Eye (tissue), 1 donor: ENCODE measurements at places on chromosomes 3 and 15.
A peak's percentile ranks its signal among the peaks of the same experiment; 100 is the strongest.

GRCh38 chr3:170033489-170033888 lies 4.3 kb upstream of the GPR160 start:
- no peak for DNase-seq

DNA sequence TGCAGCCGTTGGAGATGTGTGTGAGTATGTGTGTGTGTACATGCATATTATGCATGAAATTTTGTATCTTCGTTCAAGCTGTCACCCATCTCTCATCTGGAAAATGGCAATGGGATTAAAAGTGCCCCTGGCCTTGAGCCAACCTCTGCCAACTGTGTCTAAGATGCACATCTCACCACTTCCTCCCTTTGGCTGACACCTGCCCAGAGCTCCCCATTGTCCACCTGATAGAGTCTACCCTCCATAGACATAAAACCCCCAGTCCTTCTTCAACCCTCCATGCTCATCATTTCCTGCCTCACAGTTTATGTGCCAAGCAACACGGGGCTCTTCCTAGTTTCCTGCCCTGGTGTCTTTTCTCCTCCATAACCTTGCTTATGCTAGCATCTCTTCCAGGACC lies 187.5 kb upstream of the HES1 start:
- DNase-seq = no peak

GRCh38 chr3:141000027-141000663 lies 51.0 kb upstream of the SPSB4 start:
- peak; percentile 87 for DNase-seq

GRCh38 chr15:57398336-57398735 lies 22.0 kb downstream of the CGNL1 start:
- no peak for DNase-seq

DNA sequence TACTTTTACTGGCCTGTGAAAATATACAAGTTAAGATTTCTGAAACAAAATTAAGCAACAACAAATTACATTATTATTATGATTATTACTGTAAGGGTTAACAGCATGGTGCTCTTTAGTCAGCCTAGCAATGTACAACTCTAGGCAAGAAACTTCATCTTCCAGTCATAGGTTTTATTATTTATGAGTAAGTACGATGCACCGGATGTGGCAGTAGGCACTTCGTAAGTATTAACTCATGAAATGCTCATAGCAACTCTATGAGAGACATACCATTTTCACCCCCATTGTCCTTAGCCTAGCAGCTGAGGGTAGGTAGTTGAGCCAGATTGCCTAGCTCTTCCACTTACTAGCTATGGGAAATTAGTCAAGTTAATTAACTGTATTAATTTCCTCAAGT lies 68.0 kb upstream of the PTPRG start:
- no peak for DNase-seq

DNA sequence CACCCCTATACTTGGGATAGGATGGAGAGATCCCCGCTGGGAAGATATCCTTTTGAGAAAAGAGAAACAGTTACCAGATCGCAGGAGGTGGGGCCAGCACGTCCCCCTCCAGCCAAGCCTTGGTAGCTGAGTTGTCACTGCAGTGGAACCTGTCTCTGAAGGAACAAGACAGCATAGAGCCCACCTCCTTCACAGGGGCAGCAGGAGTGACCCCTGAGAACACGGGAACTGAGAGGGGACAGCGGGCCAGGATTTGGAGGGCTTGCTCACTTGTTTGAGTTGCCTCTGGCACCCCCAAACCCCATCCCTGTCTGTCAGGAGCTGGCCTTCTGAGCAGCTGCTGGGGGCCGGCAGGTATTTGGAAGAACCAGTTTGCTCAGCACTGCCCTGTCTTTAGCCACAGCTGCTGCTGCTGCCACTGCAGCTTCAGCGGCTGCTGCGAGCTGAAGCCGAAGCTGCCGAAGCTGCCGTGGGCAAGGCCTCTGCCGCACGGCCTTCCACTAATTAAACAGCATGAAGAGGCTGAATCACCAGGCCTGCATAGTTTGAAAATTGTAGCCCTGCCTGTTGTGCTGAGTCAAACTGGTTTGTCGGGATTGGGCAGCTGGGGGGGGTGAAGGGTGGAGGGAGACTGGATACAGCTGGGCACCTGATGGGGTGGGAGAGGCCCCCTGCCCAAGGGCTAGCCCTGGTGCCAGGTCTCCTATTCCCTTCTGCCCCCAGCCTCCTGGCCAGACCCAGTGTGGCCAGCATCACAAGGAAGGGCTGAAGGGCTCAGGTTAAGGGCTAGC lies 4.0 kb downstream of the EPHB3 start:
- peak; percentile 78 for DNase-seq

DNA sequence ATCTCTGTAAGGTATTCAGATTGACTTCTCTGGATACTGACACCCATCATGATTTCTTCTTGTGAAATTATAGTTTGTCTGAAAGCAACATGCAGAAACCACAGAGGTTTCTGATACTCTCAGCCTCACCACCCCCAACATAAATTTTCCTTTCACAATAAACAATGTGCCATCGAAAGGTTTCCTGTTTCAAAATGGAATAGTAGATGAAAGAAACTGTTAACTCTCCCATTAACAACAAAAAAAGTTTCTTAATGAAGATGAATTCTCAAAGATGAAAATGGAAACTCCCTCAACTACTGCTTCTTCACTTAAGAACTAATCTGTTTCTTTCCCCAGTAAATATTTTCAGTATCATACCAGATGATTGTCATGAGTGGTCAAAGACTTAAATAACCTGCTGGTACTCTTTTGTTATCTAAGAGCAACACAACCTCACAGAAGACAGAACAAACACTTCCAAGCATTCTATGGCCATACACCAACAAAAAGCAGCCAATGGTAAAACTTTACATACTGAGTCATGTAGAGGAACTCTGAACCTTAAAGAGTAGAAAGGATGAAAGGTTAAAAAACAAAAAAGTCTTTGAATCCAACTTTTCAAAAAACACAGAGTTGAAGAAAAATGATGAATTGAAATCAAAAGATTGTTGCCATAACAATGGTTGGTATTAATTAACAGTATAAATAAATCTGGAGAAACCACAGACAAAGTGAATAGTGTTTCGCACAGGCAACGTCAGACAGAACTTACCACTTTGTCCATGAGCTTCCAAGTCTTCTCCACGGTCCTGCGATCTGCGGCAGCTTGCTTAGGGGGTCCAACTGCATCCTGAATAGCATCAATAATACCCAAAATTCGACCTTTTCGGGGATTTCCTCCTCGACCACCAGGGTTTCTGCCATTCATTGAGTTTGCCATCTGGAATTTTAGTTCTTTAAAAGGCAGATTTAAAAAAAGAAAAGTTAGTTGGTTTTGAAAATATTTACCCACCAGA lies 1.9 kb downstream of the CBLB start:
- DNase-seq = peak; percentile 41

DNA sequence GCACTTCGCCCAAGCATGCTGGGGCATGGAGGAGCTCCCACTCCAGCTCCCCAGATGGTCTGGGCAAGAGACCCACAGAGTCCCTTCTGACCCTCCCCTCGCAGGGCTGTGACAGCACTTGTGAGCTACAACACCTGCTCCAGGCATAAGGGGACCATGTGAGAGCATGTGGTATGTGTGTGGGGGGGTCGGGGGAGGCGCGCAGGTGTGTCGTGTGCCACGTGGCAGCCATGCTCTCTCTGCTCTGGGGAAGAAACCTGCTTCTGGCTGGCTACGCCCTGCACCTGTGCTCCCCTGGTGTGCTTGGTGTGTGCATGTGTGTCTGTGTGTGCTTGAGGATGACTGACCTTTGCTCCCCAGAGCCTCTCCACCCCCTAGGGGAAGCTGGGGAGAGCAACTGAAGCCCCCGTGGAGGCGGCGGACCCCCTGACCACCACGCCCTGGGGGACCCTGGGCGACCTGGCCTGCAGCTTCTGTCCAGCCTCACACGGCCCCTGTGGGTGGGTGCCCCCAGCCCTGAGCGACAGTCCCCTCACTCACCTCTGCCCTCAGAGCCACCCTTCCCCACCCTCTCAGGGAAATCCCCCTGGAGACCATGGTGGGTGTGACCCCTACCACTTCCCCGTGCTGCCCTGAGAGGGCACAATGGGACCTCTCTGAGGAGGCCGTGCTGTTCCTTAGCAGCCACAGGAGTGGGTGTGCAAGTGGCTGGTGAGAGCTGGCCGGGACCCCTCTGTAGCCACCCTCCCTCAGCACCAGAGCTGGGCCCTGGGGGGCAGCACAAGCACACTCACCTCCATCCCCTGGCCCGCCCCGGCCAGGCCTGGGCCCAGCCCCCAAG lies 16.6 kb upstream of the SEC13 start:
- no peak for DNase-seq

DNA sequence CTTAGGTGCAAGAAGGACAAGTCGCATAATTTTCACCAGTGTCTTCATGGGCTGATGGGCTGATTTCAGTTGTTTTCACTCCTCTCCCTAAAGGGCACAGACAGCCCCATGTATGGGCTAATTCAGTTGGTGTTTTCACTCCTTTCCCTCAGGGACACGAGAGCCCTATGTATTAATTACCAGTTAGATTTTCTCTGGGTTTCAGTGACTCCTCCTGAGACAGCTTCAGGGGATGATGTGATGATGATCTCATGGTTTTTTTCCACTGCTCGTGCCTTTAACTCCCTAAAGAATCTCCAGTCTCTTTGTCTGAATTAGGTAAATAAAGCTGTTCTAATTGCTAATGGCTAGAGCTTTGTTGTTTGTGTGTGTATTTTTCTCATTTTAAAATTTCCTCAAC lies 9.9 kb downstream of the RAMAC start:
- no peak for DNase-seq

GRCh38 chr3:12990306-12990705 lies 82.9 kb downstream of the IQSEC1 start:
- no peak for DNase-seq

DNA sequence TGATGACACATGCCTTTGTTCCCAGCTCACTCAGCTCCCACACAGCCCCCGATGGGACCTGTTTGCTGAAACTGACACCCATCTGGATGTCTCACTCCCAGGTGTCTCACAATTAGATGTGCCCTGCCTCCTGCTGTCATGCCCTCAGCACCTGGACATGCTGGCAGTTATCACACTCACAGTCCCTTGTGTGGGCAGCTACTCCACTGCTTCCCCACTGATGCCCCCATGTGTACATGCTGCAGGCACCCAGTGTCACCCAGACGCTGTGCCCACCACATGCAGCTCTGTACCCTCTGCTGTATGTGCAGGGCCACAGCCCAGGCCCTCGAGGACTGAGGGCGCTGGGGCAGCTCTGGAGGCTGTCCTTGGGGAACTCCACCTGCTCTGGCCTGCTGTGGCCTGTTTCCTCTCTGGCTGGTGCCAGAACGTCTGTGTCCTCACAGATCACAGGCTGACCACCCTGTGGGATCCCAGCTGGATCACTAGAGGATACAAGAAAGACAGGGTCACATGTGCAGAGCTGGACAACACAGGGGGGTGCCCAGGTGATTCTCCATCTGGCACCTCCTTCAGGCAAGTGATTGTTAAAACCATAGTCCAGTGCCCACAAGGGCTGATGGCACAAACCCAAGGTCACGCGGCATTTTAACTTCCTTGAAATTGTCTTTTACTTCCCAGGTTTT lies 14.0 kb downstream of the C3orf22 start:
- DNase-seq = no peak

DNA sequence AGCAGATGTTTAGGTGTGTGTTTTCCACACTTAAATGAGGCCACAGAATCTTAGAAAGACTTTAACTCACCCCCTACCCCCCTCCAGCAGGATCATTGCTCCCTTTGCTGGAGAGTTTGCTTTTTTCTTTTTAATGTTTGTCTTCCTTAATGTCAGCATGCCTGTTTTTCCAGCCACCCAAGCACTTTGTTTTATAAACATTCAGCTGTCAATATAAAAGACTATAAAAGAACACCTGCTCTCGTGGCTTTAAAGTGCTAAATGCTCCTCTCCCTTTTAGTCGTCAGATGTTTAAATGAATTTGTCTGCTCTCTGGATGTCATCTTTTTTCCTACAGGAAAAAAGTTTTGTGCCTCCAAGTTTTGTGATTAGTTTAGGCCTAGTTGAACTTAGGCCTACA lies 61.7 kb downstream of the SIDT1 start:
- no peak for DNase-seq

GRCh38 chr3:130705501-130705900 lies 41.1 kb downstream of the PIK3R4 start:
- no peak for DNase-seq

DNA sequence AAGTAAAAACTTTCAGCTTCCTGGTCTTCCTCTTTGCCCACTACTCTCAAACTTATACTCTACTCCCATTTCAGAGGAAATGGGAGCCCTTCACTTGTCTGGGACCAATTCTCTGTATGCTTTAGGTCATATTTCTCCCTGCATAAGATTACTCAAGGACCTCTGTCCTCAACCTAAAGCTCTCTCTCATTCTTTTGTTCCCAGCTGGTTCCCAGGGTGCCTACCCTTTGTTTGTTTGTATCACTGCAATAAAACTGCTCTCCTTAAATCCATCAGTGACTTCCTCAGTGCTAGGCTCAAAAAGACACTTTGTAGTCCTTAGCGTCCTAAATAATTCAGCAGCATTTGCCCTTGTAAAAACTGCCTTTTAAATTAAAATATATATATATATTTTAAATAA lies 2.9 kb downstream of the NGRN start:
- DNase-seq = no peak

- no peak for DNase-seq
Measured at GRCh38 chr3:116808725-116809124, 99.1 kb downstream of the TUSC7 start.

- DNase-seq = no peak
Measured at GRCh38 chr15:71476823-71477222, 333.5 kb upstream of the NR2E3 start.

GRCh38 chr15:100759106-100759505 lies 120.5 kb upstream of the ALDH1A3 start:
- peak; percentile 71 for DNase-seq

DNA sequence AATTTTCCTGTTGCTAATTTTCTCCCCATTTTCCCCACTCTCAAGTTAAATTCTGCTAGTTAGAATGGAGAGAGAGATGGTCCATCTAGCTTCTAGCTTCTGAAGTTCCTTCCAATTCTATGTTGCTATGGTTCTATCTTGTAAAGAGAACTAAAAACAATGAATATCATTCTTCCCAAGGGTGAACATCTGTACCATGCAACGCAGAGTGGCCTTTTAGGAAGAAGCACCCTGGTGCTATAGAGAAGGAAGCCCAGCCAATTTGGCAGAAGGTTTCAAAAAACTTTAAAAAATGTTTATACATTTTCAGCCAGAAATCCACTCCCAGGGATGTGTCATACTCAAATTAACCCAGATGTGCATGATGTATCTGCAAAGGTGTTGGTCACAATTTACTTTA lies 149.1 kb downstream of the SEMA6D start:
- no peak for DNase-seq

- DNase-seq = no peak
Measured at GRCh38 chr15:40407330-40407990, 1.9 kb downstream of the IVD start.

DNA sequence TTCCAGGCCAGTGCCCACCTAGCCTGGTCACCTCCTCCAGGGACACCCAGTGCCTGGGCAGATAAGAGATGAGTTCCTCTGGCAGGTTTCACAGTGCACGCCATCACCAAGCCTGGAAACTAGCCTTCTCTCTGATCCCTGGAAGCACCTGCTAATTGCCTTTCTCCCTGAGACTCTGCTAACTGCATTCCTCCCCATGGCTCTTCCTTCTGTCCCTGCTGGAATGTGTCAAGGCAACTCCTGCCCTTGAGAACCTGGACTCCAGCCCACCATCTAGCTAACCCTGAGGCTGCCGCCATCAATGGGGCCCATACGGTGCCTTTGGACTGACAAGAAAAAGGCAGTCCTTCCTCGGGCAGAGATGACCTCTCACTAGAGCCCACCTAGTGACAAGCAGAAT lies 18.5 kb downstream of the VIPR1 start:
- no peak for DNase-seq

GRCh38 chr15:38781196-38781595 lies 216.6 kb upstream of the RASGRP1 start:
- DNase-seq = no peak
